ENCODE measurements at places on chromosomes 16 and 17.

DNA sequence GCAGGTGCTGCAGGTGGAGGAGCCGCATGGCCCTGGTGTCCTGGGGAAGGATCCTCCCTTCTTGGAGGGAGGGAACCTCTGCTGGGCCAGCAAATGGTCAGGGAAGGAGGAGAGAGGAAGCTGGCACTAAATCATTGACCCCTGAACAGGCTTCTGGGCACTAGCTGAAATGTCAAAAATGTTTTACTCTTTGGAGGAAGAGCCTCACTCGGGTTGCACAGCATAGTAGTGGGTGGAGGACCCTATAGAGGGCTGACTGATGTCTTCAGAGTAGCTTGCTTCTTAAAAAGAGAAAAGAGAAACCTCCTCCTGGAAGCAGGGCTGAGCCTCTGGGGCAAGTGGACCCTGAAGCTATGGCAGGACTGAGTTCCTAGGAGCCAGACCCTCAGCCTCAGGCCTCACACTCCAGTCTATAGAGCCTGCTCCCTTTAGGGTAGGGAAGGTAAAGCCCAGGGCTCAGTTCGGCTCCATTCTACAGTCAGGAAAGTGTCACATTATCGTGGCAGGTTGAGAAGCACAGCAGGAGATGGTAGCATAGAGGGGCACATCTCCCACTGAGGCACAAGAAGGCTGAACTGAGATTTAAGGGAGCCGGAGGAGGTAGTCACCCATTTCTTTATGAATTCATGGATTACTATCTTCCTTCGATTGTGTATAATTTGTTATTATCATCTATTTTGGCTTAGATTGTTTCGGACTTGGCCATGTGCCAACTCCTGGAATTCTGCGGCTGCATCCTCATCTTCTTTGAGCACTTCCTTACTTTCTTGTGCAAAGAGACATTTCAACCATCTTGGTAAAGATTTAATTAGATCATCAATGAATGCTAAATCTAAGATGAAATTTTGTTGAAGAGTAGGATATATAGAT lies 7.3 kb upstream of the CUEDC1 start:
- no peak for DNase-seq

GRCh38 chr16:6105115-6105514 lies 1007.5 kb upstream of the EEF2KMT start:
- DNase-seq: no peak

DNA sequence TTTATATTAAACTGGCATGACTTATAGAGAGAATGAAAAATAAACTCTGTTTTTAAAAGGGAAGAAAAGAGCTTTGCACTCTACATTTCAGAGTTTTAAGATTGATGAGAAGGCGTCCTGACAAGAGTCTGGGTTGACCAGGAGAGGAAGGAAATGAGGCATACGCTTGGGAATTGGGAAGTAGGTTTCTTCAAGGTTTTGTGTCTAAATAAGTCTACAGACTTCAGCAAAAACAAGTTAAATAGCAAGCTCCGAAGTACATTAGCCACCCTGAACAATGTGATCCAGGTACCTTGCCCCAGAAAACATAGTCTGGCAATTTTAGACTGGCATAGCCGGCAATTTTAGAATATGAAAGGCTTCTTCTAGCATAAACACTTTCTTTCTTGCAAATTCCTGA lies 28.5 kb upstream of the CCDC182 start:
- no peak for DNase-seq

GRCh38 chr17:40596261-40596919 lies 31.1 kb upstream of the CCR7 start:
- no peak for DNase-seq

DNA sequence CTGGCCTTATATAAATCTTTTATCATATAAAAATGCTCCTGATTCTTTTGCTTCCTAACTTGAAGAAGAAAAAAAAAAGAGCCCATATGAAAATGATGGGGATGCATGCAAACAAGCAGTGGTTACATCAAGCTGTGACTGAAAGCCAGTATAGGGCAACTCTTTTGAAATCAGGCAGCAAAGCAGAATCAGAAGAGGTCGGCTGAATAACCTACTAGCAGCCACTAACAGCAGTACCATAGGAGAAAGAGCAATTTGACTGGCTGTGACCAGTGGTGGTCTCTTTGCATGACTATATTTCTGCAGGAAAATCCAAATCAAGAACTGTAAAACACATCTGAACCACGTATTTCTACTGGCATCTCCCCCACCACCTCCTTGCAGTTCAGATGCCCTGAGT lies 161.9 kb upstream of the C17orf78 start:
- no peak for DNase-seq
